Activated CD4-positive, alpha-beta T cell treated with anti-CD3 and anti-CD28 coated beads for 24 hours (primary cell): ENCODE measurements at places on chromosomes 5 and 9.

DNA sequence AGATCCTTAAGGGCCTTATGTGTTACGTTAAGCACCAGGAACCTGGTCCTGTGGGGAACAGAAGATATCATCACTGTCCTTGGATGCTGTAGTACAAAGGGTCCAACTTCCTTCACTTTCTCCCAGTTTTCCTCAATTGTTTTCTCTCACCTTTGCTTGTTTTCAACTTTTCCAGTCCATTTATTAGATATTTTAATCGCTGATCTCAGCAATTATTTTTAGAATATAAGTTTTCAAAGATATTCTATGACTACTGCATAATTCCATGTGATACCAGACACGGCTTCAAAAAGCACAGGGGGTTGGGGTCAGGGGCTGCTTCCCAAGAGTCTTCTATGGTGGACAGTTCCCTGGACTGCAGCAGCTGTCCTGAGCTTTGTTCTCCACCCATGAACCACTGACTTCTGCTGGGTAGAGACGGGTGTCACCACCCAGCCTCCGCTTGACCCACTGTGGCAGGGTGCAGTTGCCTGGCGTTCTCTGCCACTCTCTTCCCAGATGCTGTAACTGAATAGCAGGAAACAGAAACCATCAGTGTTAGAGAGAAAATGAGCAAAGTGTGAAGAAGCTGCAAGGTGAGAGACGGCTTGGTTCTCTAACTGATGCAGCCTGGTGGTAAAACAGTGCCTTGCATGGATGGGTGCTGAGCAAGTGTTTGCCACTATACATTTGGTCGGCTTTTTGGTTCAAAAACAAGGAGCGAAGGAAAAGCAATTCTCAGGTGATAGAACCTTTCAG lies 383.0 kb downstream of the RAB3C start:
- DNase-seq, result no peak

- DNase-seq, result no peak
Observed at GRCh38 chr5:103393101-103393754, 134.7 kb downstream of the MACIR start.

- peak; percentile 32 for DNase-seq
Observed at GRCh38 chr9:130866474-130866965, 30.1 kb downstream of the QRFP start.

GRCh38 chr9:35978792-35979191 lies 20.8 kb upstream of the OR2S2 start:
- DNase-seq, result no peak

GRCh38 chr5:74092766-74093165 lies 466.8 kb downstream of the ARHGEF28 start:
- DNase-seq, result no peak

- DNase-seq, result no peak
Observed at GRCh38 chr5:41772785-41773442, 97.3 kb downstream of the OXCT1 start.

- DNase-seq, result no peak
Observed at GRCh38 chr5:121296356-121296755, 555.3 kb upstream of the FTMT start.

DNA sequence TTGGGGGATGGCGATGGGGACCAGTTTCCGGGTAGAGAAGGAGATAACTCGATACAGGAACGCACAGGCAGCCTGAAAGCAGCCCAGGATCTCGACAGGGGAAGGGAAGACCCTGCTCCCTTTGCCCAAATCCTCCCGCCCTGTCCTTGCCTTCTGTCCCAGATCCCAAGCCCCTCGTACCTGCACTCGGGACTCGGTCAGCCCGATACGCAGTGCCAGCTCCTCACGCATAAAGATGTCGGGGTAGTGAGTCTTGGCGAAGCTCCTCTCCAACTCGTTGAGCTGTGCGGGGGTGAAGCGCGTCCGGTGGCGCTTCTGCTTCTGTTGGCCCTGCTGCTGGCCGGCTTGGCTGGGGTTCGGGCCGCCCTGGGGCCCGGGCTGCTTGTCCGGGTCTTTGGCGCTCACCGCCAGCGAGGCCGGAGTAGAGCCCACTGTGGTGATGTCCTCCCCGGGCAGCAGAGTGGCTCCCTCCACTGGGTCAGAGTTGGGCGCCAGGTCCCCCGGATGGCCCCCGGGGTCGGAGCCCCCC lies 1.8 kb downstream of the OTP start:
- no peak for DNase-seq

GRCh38 chr5:6108540-6108848 lies 269.9 kb downstream of the MED10 start:
- DNase-seq, result no peak

GRCh38 chr5:43362725-43363435 lies 49.3 kb downstream of the CCL28 start:
- no peak for DNase-seq
